ENCODE measurements at places on chromosomes 6 and 20.

GRCh38 chr6:25889877-25890853 is 16.1 kb upstream of the SLC17A3 start:
- DNase-seq, result peak; percentile 50

- peak; percentile 25 for DNase-seq
Measured at GRCh38 chr6:90375681-90376439, 79.2 kb upstream of the BACH2 start.

DNA sequence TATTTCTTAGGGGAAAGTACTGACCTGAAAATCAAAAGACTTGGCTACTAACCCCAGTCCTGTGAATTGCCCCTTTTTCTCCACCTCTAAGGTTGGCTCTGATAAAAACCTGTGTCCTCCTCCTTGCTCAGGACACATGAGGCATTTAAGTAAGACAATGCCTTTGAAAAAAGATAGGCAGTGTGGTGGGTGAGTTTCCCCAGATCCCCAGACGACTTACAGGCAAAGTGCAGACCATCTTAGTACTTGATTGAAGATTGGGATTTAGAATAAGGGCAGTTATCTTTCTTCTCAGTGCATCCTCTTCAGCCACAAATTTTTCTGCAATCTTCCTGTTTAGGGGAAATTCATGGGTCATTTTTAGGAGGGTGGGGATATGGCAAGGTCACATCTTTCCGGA is 87.8 kb downstream of the KIZ start:
- DNase-seq, result no peak

DNA sequence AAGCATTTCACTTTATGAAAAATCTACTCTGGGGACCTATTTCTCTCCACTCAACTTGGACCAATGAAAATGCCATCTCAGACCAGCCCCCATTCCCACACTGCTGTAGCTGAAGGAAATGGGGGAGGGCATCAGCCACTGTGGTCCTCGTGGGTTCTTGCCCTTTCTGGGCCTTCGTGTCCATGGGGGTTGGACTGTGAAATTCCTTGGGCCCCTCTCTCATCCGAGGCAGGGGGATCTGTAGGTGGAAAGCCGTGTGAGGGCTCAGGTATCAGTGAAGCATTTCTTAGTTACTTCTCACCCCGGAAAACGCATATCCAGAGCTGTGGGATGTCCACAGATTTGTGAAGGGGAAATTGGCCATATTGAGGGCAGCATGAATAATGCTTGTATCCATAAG is 147.9 kb downstream of the CDC5L start:
- no peak for DNase-seq

DNA sequence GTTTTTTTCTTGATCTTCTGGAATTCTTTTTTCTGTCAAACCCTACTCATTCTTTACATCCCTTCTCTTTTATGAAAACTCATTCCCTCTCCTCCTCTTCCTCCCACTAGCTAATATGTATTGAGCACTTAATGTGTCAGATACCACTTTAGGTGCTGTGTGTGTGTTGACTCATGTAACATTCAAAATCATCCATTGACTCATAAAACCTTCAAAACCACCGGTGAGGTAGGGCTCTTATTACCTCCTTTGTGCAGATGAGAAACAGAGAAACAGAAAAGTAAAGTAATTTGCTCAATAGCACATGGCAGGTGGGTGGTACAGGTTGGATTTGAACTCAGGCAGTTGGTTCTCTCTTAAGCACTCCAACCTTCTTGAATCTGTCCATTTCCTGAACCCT is 136.3 kb upstream of the NEDD9 start:
- DNase-seq, result no peak

- no peak for DNase-seq
Measured at GRCh38 chr6:90123831-90124230, 172.8 kb downstream of the BACH2 start.

DNA sequence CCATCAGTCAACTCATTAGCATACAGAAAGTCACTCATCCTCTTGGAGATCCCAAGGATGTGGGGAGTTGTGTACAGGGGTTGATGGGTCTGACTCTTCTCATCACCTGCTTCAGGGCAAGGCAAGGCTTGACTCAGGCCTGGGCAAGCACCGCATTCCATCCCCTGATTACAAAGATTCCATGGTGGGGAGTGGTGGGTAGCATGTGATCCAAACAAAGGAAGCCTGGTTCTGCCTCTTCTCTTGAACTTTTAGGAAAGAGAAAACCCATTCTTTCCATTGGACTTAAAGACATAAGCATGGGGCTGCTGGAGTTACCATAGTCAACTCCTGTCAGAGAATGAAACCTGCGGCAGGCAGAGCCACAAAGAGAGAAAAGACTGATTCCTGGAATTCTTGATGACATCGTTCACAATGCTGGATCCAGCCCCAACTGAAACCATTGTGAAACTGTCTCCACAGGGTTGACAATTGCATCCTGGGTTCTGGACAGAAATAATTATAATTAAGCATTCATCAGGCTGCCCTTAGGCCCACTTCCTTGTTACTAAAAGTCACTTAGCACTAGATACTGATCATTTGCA is 235.8 kb upstream of the KCNG1 start:
- no peak for DNase-seq

GRCh38 chr6:52661551-52661950 is 9.4 kb upstream of the TMEM14A start:
- no peak for DNase-seq

GRCh38 chr20:14193885-14194284 is 143.5 kb downstream of the FLRT3 start:
- DNase-seq, result no peak

- DNase-seq, result no peak
Measured at GRCh38 chr20:59434960-59435359, 134.5 kb downstream of the EDN3 start.

GRCh38 chr6:168563656-168564055 is 122.7 kb downstream of the SMOC2 start:
- no peak for DNase-seq

DNA sequence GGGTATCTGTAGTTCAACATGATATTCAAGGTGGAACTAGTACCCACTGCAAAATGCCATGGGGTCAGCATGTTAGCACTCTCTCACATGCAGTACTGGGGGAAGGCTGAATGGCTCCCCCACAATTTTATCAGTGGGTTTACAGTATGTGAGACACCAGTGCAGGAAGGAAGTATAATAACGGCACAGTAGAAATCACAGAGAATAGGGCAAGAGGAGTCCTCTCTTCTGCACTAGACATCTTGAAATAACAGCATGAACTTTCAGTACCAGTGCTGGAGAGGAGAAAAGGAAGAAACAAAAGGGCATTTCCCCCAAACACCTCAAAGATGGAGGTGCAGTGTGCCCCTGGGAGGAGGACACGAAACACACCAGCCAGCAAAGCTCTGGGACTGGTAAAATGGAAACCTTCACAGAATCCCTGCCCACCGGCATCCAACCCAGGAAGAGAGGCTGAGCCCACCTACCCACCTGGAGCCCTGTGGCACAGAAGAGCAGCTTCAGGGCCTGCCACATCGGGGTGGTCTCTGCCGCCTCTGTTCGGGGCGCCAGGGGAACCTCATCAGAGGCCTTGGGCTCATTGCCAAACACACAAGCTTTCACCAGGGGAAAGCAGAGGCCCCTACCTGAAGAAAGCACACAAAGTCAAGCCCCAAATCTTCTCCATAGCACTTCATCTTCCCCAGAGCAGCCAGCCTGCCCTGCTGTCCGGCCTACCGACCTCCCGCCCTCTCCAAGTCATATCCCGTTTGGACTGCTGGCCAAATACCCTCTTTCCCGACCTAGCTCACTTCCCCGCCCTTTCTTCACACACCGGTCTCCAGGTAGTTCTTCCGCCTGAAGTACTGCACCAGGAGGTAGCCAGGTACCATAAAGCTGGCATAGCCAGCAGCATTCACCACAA is 1.2 kb downstream of the SLC35B2 start:
- no peak for DNase-seq

Measured in globus pallidus (tissue), 1 donor.